ENCODE measurements at places on chromosomes 7 and 10.

GRCh38 chr7:44962483-44963251 lies 16.1 kb downstream of the MYO1G start:
- no peak for DNase-seq

GRCh38 chr7:149022756-149023360 lies 5.4 kb downstream of the PDIA4 start:
- DNase-seq: no peak

DNA sequence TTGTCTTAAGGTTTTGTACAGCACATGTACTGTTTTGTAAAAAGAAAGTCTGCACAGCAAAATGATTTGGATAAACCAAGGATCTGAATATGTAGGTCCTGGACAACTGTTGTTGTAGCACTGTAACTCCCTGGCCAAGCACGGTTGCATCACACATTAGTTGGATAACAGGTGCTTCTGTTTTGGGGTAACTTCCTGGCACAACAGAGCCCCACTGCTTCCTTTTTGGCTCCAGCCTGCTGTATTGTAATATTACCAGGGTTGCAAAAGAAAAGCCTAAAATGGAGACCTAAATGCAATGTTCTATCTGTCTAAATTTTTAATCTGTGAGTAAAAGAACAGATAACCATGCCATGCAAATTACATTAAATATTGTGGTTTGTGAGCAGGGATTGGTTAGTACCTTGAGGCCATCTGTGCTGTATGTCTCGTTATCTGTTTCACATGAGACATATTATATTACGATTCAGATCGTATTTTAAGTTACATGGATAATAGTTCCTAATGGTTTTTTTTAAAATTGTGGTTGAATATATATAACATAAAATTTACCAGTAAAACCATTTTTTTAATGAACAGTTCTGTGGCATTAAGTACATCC lies 27.5 kb upstream of the WAC start:
- DNase-seq: no peak

DNA sequence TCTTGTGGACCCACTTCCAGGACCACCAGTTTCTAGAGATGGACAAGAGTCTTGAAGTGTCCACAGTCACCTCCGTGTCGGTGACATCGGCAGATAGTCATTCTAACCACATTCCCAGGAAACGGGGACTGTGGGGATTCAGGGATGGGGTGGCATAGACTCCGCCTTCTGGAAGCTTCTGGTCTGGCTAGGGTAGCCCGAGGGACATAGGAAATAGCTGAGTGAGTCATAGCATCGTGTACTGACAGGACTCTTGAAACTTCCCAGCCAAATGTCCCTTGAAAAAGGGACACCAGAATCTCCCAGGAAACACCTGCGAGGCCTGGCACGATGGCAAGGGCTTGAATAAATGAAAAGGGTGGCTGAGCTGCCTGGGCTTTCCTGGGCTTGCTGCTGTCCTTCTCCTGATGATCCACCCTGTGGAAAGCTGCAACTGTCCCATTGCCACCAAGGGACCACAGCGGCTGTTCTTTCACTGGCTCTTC lies 84.1 kb upstream of the LRRC4 start:
- DNase-seq: no peak

DNA sequence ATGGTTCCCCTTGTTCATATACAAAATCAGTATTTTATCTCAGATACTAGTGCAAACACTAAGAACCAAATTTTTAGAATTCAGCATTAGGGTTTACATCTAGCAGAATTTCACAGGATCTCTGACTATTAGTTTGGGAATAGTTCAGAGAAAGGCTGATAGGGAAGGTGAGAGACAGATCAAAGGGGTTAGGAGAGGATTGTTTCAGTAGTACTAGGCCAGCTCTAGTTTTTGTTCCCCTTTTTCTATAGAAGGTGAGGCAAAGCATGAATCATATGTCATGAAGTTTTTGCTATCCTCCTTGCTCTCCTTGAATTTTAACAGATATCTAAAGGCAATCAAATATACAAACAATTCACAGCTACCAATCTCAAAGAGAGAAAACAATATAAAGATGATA lies 26.1 kb upstream of the CTNNA3 start:
- DNase-seq: no peak

GRCh38 chr10:91061187-91061586 lies 140.3 kb upstream of the ANKRD1 start:
- no peak for DNase-seq

DNA sequence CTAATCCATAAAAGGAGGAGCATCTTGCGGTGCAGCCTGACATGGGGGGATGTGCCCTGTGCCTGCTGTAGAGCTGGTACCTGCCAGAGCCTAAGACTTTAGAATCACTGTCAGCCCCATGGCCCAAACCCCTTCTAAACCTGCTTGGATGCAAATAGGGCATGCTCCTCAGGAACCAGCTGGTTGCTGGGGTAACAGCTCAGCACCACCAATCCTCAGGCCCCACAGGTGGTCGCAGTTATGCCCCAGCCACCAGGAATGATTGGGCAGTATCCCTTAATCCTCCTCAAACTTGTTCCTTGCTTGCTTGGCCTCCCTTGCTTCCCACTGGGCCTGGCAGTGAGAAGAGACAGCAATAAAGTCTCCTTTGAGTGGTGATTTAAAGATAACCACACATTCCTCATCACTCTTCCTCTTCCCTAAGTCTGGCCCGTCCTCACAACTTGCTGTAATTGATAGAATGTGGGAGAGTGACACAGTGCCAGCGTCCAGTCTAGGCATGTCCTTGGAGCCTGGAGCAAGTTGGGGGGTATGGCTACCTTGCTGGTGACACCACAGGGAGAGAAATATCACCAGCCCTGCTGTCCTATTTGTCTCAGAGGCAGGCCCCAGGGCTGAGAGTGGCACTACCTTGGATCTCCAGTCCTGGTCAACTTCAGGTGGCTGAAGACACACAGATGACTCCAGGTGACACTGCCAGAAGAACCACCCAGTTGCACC lies 43.0 kb downstream of the VSTM4 start:
- no peak for DNase-seq

DNA sequence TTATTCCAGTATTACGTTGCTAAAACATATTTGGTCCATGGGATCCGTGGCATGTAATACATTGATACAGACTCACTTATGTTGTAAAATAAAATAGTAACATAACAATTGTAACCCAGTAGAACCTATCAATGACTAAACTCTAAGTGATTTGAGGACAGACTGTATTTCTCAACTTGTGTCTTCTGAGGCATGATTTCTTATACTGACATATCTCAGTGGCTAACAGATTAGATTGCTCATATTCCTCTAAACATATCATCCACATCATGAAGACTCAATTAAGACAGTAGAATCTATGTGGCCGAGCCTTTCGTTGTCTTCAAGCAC lies 72.3 kb downstream of the CREB5 start:
- no peak for DNase-seq
